Mammary microvascular endothelial cell (primary cell): ENCODE measurements at places on chromosomes 3 and 15. TPM values are rescaled to one million over a fixed set of nuclear protein-coding genes. Genes with fewer than 3 reads are reported as not detected.

The COX5A gene
- 199 and 206 TPM in 2 replicates for total RNA-seq

The THRB gene
- total RNA-seq: under 0.01 and 0.39 TPM in 2 replicates

The COL8A1 gene
- total RNA-seq: 80.7 and 81.4 TPM in 2 replicates

The USP50 gene
- total RNA-seq: not detected in 2 replicates

The ELL3 gene
- 1.8 and 3.1 TPM in 2 replicates for total RNA-seq

The ITIH3 gene
- total RNA-seq: not detected in 2 replicates

The EEFSEC gene
- 10.4 and 11.8 TPM in 2 replicates for total RNA-seq
